Suprapubic skin (tissue), 4 donors: ENCODE measurements at places on chromosomes 13 and 19. TPM values are rescaled to one million over a fixed set of nuclear protein-coding genes. Genes with fewer than 3 reads are reported as not detected.

- DNase-seq, result no peak
Measured at GRCh38 chr19:36013280-36014011, 567 bp downstream of the ALKBH6 start.

- peak; percentile 59 for DNase-seq
Measured at GRCh38 chr19:23002690-23003422, at the start of gene ZNF728. Gene ZNF728, minus strand, starts transcription at chr19:23003176. Its CDS starts 146 bp downstream, at chr19:23003030.

- DNase-seq, result no peak
Measured at GRCh38 chr19:54189145-54189734, at the start of gene MBOAT7. Gene MBOAT7, minus strand, starts transcription at chr19:54189580. Its CDS starts 1,072 bp downstream, at chr19:54188508.

The MIA gene
- total RNA-seq, result 9.5 TPM

- DNase-seq, result no peak
Measured at GRCh38 chr13:90270226-90270625, 1077.3 kb upstream of the MIR17HG start.

The OLFM2 gene
- total RNA-seq, result 92.5 TPM

The KPTN gene
- total RNA-seq, result 4.3 TPM

DNA sequence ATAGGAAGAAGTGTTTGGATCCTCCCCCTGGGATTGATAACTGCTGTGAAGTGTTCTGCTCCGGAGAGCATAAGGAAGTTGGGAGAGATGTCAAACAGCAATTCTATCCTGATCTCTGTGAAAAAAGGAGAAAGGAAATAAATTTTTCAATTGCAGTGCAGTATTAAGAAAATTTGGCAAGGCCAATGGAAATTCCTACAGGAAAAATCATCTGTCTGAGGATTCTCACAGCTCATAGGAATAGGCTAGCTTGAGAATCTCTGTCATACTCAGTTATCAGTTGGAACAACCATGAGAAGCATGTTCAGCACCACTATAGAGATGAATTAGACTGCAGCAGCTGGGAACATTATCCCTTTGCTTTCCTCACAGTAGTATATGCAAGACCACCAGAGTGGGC lies 1238.9 kb upstream of the MIR17HG start:
- no peak for DNase-seq

GRCh38 chr13:46662690-46663089 lies 109.7 kb downstream of the LRCH1 start:
- DNase-seq, result no peak

- DNase-seq, result no peak
Measured at GRCh38 chr19:39997638-39998216, 867 bp downstream of the ZNF546 start.

- no peak for DNase-seq
Measured at GRCh38 chr13:23955064-23955463, 57.8 kb upstream of the C1QTNF9B start.

- no peak for DNase-seq
Measured at GRCh38 chr13:50955241-50955640, 45.6 kb downstream of the RNASEH2B start.

The ATP8A2 gene
- total RNA-seq, result 0.19 TPM

The ERICH4 gene
- not detected for total RNA-seq

The PSG7 gene
- total RNA-seq, result 0.45 TPM

GRCh38 chr19:3483226-3483628 lies at the start of gene SMIM44:
Gene SMIM44, minus strand, starts transcription at chr19:3483441. Its CDS starts 38 bp downstream, at chr19:3483403.
- DNase-seq, result no peak

DNA sequence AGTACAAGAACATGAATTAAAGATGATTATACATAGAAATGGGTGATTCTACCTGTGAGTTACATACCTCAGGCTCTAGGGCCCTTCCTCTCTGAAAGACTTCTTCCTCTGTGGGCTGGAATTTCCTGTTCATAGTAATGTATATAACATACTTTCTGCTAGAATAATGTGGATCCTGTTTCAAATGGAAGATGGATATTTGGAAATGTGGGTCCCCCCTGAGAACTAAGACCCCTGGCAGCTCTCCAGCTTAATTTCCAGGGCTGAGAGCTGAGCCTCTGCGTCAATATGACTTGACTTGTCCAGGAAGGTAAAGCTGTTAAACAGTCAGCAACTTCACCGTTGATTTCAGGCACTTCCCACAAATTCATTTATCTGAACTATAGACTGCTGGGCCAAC lies 296.3 kb downstream of the NALCN start:
- DNase-seq, result no peak

DNA sequence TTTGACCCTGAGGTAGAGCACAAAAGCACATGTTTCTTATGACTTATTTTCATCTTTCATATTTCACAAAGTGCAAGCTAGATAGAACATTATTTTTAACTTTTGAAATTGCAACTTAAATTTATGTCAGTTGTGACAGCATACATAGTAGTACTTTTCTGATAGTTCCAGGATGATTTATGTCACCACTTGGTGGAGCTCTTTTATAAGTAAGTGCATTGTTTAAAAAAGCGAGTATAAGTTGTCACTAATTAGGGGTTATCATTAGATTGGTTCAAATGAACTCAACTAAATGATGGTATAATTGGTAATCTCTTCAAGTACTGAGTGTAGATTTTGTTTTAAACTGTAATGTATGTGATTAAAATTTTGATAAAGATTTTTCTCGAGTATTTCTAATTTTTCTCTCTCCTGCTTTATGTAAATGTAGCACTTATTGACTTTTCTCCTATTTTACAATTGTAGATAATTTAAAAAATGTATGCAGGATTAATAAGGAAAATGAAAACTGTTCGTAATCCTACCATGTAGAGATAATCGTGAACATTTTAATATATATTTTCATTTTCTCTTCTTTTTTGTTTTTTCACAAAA lies 31.1 kb downstream of the RB1 start:
- DNase-seq, result no peak

DNA sequence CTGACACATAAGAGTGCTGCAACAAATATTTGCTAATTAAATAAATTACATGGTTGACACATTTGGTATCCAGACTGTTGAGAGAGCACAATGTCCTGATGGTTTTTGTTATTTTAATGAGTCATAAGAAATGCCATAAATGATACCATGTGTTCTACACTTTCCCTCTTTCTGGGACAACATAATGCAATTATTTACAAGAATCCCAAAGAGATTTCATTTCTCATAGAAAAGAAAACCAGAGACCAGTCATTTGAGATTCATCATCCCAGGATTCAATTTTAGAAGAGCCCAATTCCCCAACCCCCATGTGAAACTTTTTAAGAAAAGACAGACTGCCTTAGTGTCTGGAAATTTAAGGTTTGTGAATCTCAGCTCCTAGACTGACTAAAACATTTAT lies 399.6 kb downstream of the DCT start:
- DNase-seq, result no peak

- no peak for DNase-seq
Measured at GRCh38 chr13:111908981-111909380, 158.0 kb upstream of the SOX1 start.

DNA sequence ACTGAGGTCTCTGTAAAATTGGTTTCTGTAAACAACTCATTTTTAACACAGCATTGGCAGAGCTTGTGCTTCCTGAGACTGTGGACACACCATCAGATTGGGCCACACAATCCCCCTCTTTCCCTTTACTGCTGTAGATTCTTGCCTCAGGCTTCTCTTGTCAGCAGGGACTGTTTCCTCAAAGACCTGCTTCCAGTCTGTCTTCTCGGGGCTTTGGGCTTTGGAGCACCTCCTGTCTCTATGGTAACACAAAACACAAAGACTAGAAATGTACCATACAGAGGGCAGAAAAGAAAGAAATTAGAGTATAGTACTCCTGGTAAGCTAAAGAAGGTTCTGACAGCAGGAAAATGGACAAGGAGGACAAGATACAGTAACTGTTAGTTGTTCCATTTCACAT lies 484.5 kb downstream of the DIAPH3 start:
- no peak for DNase-seq

The CYP2A7 gene
- not detected for total RNA-seq

DNA sequence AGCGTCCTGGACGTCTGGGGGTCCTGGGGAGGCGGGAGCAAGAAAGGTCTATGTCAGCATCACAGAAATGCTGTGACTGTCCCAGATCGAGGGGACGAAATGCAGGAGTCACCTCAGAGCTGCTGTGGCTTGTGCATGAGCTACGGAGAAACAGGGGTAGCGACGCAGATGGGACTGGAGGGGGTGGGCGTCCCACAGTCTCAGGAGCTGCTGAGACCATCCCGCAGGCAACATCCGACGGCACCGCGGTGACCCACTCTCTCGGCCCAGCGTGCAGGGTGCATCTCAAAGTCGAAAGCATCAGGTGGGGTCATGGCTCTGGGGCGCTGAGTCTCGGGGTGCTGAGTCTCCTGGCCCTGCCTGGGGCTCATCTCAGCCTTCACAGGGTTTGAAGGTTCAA lies 37.4 kb upstream of the C13orf46 start:
- DNase-seq, result peak; percentile 49
